Cardiac fibroblast (primary cell): ENCODE measurements at places on chromosomes 6 and 20.

DNA sequence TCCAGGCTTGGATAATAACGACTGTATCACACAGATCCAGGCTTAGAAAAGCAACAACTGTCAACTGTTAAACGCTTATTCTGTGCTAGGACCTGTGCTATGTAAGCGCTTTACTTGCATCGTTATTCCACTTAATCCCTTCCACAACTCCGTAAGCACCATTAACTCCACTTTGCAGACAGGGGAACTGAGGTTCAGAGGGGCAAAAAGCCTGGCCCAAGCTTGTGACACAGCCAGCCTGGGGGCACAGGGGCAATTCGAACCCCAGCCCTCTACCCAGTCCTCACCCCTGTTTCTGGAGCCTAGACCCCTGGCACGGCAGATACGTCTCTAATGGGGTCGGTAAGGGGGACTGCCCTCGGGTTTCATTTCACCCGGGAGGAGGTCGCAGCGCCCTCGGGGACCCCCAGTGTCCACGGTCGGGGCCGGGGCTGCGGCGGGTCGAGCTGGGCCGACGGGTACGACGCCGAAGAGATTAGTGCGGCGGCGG lies 411 bp downstream of the DSN1 start:
- DNase-seq, result no peak

- no peak for DNase-seq
These were observed 255.8 kb downstream of the BTBD3 start for GRCh38 chr20:12173347-12174012.

DNA sequence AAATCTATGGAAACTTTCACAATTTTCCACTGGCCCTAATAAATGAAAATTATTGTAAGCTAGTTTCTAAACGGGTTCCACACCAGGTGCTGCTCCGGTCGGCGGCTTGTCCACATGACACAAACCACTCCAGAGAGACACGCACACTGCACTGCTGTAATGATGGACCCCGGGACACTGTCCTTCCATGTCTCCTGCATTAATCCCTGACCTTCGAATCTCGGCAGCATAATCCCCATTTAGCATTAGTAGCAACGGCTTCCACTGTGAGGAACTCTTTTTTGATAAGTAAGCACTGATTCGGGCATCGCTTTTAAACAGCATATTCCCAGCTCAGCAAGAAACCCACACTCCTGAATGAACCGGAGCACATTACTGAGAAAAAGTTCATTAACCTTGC lies 43.5 kb downstream of the INSM1 start:
- no peak for DNase-seq

GRCh38 chr6:150747155-150747554 lies 118.3 kb upstream of the MTHFD1L start:
- no peak for DNase-seq

GRCh38 chr20:49171909-49172308 lies 16.2 kb downstream of the STAU1 start:
- DNase-seq, result no peak

DNA sequence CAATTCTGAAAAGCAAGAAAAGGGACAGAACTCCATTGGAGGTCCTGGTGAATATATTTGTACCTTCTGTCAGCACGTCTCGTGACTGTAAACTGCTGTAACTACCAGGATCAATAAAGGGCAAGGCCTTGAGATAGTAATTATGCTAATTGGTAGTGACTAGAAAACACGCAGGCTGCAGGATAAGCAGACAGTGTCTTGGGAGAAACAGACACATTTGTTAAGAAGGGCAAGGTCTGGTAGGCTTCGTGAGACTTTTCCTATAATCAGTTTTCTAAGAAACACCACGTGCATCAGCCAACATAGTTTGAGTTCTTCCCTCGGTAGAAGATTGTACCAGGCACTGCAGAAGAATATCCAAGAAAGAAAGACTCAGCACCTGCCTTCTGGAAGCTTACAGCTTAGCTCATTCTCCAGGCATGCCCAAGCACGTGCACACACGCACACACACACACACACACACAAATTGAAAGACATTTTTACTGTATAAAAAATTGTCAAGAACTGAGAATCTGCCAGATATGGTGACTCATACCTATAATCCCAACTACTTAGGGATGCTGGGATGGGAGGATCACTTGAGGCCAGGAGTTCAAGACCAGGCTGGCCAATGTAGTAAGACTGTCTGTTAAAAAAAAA lies 167.0 kb upstream of the SASH1 start:
- DNase-seq, result peak; percentile 35

DNA sequence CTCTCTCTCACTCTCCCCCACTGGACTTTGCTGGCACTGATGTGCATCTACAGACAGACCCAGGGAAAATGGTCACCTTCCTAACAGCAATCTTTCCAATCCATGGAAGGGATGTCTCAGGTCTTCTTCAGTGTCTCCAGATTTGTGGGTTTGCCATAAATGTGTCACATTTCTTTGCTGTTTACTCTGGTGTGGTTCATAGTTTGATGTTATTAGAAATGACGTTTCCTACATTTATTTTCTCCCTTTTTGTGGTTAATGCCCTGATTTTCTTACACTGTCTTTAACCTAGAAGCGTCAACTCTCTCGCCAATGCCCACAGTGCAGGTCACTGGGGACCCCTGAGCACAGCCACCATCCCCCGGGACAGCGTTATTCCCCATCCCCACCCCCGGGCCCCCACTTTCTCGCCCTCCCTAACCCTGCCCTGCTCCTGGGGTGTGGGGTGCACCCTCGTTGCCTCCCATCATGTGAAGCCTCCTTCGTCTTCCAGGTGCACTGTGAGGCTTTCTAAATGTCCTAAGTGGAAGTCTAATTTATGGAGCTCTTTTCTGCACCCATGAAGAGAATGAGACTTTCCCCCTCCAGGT lies 86.5 kb downstream of the YTHDF1 start:
- DNase-seq, result no peak

- no peak for DNase-seq
These were observed 67.2 kb upstream of the SYNDIG1 start for GRCh38 chr20:24402188-24402587.

DNA sequence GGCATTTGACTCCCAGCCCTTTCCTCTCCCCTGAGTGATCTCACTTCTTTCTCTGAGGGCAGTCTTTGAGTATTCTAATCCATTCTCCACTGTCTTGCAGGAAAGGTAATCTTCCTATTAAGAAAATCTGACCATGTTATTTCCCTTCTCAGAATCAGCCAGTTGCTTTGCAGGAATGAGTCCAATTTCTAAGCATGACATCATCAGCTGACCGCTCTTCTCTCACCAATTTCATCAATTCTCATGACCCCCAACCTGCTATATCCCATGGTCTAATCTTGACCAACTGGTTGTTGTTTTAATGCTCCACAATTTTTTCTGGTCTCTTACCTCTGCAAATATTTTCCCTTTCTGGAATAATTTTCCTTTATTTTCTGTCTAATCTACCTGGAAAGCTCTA lies 73.4 kb downstream of the FAM229B start:
- no peak for DNase-seq

DNA sequence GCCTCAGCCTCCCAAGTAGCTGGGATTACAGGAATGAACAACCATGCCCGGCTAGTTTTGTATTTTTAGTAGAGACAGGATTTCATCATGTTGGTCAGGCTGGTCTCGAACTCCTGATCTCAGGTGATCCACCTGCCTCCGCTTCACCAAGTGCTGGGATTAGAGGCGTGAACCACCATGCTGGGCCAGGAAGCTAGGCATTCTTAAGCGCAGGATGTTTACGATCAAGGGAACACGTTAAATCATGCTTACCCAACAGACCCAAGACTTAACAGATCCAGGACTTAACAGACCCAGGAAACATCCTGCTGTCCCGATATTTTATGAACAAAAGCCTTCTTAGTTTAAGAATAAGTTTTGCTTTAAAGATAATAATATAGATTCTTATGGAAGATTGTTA lies 9.1 kb downstream of the PTGIS start:
- no peak for DNase-seq

DNA sequence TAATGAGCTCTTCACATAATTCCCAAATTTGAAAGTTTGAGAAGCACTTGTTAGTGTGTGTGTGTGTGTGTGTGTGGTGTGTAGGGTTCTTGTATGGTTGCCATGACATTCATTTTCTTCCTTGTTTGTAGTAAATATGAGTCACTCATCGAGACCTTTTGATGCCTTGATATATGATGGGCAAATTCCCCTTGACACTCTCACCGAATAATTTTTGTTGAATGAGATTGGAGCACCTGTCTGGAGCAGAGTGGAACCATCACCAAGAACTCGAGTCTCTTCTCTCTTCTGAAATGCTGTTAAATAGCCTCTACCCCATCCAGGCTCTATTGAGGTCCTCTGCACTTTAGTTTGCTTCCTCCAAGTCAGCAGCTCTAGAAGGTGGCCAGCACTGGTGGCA lies 29.6 kb upstream of the FAM184A start:
- no peak for DNase-seq

- no peak for DNase-seq
These were observed 343.5 kb downstream of the RNGTT start for GRCh38 chr6:88619951-88620350.
